NCI-H524 treated with DMSO at 0.1 percent for 48 hours (cell line): ENCODE measurements at places on chromosomes 3 and 15.

DNA sequence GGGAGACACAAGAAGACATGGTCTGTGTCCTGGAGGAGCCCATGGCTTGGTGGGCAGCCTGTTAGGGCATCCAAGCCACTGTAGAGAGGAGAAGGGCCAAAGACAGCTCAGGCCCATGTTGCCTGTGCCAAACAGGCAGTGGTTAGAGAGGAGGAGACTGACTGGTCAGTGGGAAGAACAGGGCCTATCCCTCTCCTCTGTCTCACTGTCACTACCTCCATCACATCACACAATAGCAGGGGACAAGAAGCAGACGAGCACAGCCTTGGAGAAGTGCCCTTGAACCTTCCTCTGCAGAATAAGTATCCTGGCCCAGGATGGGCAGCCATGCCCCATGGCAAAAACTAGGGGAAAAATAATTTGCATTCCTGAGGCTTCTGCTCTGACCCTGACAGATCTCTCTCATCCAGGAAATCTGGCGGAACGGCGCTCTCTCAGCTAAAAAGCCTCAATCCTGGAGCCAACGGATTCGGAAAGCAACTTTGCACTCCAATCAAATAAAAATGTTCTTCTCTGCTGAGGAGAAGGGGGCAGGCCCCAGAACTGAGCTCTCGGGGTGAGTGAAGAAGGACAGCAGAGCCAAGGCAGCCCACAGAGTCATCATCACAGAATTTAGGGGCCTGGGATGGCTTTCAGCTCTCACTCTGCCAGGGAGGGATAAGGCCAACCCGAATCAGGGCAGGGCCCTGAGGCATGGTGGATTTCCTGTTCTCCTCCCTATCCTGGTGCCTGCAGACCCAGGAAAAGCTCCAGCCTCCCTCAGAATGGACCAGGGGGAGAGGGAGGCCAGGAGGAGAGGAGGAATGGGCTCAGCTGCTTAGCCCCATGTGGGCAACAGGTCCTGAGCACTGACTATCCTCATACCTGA lies 1.6 kb downstream of the SHF start:
- no peak for DNase-seq

DNA sequence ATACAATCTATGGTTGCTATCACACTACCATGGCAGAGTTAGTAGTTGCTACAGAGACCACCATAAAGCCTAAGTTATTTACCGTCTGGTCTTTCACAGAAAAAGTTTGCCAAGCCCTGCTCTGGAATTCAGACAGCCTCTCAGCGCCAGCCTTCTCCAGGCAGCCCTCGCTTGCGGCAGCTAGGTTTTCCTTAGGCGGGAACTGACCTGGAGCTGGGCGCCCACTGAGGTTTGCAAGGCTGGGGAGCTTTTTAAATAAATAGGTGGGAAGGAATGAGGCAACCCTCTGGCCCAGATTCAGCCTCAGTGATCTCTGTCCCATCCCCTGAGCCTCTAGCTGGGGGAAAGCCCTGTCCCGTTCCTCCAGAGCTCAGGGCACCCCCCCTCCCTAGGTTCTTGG lies 1.2 kb downstream of the CTSH start:
- no peak for DNase-seq

DNA sequence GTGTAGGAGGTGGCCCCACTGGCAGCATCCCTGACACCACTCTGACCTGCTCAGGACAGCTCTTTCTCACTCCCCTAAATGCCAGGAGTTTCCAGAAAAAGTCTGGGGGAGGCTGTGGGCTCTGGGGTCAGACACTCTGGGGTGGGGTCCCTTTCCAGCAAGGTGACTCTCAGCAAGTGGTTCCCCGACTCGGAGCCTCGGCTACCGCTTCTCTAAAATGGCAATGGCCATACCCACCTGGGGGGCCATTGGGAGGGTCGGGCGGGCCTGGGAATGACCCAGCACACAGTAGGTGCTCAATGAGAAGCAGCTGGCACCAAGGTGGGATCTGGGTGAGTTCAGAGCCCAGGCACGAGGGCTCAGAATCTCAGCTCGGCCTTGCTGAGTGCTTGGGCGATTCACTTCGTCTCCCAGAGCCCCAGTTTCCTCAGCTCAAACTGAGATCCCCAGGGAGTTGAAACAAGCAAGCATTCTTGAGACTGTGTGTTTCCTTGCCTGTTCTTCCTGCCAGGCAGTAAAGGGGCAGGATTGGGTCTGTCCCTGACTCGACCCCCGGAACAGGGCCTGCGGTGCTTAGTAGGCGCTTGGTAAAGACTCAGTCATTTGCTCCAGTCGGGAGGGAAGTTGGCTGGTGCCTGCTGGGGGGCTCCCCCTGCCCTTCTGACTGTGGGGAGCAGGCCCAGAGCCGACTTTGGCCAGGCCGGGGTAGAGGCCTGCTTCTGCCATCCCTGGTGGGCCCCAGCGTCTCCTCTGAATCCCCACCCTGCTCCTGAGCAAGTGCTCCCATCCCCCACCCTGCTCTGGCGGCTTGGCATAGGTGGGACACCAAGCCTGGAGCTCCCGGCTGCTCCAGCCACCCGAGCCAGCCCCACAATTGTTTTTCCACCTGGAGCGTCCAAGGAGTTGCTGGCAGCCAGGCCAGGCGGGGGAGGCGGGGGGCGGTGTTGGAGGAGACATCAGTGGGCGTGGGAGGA lies 32.9 kb upstream of the FBLN2 start:
- DNase-seq: no peak

DNA sequence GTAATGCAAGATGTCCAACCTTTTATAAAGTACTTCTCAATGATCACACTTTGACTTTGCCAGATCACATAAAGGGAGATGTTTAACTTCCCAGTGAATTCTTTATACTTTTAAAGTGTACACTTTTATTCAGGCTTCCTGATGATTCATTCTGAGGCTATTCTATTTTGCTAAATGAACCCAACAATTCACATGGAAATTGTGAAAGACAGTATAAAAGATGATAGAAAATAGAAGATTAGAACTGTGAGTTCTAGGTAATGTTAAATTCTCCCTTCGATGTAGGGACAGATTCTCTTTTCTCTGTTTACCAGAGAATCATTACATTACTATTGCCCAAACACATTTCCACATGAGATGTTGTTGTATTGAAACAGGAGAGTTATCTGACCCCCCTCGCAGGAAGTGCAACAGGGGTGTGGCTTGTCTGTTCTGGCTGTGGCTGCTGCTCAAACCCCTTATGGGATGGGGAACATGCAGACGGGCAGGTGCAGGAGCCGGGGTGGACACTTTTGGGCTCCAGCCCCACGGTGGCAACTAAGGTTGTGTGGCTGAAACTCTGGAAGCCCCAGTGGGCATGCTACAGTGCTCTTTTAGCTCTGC lies 131.3 kb upstream of the LRTM1 start:
- no peak for DNase-seq

DNA sequence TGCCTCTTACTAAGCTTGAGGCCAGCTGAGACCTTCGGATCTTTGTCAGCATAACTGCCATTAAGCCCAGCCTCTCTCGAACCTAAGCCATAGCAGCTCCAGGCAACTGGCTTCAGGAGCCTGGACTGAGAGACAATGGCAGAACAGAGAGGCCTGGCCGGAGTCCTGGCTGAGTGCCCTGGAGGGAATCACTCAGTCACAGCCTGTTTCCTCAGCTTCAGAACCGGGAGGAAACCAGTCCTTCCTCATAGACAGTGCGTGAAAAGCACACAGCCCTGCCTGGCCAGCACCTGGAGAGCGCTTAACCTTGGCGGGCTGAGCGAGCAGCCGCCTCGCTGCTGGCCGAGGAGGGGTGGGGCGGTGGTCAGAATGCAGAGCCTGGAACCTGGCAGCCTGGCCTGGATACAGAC lies 21.6 kb downstream of the RNU5B-1 start:
- no peak for DNase-seq

GRCh38 chr3:23165571-23165970 lies 37.6 kb upstream of the UBE2E2 start:
- DNase-seq: no peak

DNA sequence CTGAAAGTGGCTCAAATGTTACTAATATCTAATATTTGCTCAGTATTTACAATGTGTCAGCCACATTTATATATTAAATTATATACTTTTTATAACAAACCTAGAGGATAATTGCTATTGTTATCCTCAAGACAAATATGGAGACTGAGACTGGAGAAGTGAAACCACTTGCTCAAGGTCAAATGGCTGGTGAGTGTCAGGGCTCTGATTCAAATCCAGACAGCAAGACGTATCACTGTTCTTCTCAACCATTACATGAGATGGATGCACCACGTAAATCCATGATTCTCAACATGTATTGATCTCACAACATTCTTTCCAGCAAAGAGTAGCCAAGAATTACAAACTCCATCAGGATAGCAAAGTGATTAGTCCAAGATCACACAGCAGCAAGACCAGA lies 53.8 kb upstream of the CPB1 start:
- no peak for DNase-seq

- DNase-seq: no peak
Measured at GRCh38 chr3:176785171-176785570, 412.1 kb downstream of the TBL1XR1 start.

DNA sequence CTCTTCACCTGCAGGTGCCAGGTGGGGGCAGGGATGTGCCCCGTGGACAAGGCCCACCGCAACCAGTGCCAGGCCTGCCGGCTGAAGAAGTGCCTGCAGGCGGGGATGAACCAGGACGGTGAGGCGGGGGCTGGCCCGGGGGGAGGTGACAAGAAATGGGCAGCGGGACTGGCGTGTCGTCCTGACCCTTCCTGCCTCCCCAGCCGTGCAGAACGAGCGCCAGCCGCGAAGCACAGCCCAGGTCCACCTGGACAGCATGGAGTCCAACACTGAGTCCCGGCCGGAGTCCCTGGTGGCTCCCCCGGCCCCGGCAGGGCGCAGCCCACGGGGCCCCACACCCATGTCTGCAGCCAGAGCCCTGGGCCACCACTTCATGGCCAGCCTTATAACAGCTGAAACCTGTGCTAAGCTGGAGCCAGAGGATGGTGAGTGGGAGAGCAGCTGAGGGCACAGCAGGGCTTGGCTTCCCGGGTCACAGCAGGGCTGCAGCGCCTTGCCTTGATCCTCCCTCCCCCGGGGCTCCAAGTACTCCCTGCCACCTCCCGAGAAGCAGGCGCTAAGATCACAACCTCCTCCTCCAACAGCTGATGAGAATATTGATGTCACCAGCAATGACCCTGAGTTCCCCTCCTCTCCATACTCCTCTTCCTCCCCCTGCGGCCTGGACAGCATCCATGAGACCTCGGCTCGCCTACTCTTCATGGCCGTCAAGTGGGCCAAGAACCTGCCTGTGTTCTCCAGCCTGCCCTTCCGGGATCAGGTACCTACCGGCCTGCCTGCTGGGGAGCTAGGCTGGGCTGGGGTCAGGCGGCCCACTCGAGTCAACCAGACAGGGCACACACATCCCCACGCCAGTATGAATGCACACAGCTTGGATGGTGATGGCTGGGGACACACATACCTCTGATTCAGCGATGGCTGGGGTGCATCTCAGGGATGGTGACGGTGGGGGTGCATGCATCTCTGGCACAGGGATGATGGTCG lies 1.7 kb downstream of the NR2E3 start:
- DNase-seq: no peak

- no peak for DNase-seq
Measured at GRCh38 chr3:27844052-27844675, 122.0 kb upstream of the EOMES start.

DNA sequence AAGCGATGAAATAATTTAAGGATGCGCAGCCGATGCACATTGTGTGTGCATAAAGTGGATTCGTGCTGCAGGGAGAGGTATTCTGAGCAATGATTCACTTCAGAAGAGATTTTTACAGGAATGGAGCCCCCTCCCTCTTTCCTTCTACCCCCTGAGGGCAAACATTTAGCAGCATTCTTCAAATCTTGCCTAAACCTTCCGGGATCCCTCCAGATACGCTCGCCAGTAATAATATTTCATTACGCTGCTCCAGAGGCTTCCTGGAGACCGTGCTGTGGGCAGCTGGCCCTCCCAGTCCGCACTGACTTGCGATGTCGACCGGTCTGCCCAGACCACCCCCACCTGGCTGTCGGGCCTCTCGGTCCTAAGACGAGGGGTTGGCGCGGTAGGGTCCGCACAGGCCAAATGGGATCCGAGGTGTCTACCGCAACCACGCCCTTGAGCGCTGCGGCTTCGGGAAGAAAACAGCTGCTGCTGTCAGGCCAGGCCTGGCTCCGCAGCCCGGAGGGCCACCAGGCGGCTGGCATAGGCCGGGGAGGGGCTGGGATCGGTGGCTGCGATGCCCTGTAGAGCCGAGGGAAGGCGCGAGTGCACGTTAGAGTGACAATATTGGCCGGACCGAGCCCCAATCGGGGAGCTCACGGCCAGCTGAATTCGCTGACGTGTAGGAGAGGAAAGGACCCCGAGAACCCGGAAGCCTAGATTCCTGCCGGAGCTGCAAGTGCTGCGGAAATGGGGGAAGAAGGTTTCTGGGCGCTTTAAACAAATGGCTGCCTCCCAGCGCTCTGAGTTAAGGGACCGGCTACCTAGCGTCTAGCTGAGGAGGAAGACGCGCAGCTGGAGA lies 14.3 kb downstream of the ZIC4 start:
- peak; percentile 86 for DNase-seq

GRCh38 chr15:69734699-69735098 lies 282.1 kb downstream of the RPLP1 start:
- DNase-seq: no peak

DNA sequence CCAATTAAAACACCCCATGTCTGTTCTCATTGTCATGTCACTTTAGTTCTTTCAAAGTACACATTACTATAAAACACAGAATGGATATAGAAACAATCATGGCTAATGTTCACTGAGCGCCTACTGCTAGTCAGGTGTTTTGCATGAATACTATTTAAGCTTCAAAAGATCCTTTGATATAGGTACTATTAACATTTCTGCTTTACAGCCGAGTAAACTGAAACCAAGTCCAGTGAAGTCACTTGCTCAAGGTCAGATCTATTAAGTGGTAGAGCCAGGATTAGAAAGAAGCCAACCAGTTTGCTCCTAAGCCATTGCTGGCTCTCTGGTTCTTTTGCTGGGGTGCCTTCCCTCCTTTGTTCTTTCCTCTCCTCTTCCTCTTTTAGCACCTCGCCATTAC lies 32.4 kb upstream of the NMNAT3 start:
- DNase-seq: no peak
